ENCODE measurements at places on chromosomes 16 and 17.
A peak's percentile ranks its signal among the peaks of the same experiment; 100 is the strongest.

DNA sequence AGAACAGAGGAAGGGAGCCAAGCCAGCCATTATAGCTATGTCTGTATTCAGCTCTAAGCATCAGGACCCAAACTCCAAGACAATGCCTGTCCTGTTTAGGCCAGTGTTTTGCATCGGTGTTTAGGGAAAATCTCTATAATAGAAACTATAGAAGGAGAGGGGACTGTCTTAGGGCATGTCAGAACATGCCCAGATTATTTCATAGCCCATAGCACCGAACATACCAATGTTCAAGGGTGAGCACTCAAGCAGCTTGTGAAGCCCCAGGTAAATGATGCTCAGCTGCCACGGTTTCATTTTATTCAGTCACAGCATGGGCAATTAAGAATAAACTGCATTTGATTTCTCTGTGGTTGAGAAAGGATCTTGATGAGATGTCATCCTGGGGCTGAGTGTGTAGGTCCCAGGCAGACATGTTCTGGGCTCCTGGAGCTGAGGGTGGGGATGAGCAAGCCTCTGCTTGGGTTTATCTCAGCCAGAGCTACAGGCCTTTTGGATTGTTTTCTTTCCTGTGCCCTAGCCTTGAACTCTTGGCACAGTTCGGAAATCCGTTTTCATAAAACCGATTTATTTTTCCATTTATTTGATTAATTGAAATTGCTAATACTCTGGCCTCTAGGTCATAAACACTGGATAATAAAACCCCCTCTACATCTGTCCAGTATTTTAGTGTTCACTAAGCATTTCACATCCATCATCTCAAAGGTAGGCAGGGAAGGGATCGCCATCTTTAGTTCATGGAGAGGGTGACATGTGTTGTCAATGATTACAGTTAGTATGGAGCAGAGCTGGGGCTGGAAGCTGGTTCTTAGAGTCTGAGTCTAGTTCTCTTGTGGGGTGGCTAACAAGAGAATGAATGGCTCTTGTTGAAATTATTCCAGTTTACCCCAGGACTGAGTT, 290.7 kb upstream of the ASIC2 start:
- no peak for DNase-seq

GRCh38 chr16:53211253-53211652, 156.5 kb downstream of the CHD9 start:
- no peak for DNase-seq

DNA sequence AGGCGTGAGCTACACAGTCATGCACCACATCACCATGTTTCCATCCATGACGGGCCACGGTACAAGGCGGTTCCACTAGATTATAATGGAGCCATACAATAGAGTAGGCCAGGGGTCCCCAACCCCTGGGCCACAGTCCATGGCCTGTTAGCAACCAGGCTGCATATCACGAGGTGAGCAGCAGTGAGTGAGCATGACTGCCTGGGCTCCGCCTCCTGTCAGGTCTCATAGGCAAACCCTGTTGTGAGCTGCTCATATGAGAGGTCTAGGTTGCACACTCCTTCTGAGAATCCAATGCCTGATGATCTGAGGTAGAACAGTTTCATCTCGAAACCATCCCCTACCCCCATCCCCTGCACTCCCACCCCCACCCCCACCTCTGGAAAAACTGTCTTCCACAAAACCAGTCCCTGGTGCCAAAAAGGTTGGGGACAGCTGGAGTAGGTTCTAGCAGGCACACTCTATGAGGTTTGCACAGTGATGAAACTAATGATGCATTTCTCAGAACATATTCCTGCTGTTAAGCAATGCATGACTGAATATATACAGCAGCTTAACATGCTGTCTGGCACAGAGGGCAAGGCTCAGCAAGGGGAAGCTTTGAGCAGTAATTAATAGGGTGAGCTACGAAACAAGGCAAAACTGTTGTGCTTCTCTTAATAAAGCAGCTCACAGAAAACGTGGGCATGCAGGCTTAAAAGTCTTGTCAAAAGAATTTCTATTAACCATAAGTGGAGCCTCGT, 108.0 kb downstream of the VPS53 start:
- DNase-seq, result no peak

DNA sequence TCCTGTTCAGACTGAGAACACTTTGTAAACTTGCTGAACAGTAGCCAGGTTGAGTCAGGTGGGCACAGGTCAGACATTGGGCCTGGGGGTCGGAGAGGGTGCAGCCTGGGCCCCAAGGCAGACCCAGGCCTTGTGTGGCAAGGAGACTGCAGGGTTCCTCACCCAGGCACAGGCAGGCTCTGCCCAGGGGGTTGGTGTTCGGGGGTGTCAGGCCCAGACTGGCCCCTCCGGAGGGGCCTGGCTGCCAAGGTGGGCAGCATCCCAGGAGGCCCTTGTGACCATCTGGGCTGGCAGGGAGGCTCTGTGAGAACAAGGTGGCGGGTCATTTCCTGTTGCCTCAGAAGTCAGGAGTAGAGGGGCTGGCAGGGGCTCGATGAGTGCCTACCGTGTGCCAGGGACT, 585 bp upstream of the MYO15A start:
- DNase-seq, result no peak

DNA sequence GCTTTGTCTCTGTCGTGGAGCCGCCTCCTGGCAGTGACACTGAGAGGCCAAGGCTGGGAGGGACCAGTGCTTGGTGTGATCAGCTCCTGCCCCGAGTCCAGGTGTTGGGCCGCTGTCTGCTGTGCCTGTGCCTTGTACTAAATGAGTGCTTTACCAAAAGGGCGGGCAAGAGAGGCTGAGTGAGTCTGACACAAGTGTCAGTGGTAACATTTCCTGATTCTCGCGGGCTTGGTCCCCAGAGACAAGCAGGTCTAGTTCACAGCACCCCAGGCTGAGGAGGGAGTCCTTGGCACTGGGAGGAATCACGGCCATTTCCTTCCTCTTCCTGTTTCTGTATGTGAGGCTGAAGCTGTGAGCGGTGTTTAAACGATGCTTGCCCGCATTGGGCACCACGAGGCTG, 30.2 kb downstream of the PLD6 start:
- DNase-seq, result peak; percentile 44

DNA sequence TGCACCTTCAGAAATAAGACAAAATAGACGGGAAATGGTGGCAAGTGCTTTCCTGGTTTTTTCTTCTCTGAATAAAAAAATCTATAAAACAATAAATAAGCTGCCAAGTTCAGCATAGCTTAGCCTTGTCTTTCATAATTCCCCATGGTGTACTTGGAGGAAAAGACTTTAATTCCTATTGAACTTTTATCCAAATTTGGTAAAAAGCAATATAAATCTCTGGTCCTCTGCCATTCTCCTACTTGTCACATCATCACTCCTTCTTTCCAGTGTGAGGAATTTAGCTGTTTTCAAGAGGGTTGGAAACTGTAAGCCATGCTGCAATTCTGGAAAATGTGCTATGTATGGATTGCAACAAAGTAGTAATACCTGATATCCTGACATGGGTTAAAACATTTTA, 551.8 kb upstream of the KIF2B start:
- no peak for DNase-seq

DNA sequence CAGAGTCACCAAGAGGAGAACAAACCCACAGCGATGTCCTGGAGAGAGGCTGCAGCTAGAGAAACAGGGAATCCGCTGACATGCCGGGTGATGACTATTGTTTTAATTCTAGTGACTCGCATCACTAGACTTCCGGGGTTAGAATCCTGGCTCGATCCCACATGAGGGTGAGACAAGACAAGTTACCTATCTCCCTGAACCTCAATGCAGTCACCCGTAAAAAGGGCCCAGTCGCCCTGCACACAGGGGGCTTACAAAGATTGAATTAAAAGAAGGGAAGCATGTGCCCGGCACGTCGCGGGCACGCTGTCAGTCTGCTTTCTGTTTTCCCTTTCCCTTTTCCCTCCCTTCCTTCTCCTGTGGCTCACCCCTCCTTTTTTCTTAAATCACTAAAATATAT, 212.9 kb upstream of the FOXF1 start:
- no peak for DNase-seq

DNA sequence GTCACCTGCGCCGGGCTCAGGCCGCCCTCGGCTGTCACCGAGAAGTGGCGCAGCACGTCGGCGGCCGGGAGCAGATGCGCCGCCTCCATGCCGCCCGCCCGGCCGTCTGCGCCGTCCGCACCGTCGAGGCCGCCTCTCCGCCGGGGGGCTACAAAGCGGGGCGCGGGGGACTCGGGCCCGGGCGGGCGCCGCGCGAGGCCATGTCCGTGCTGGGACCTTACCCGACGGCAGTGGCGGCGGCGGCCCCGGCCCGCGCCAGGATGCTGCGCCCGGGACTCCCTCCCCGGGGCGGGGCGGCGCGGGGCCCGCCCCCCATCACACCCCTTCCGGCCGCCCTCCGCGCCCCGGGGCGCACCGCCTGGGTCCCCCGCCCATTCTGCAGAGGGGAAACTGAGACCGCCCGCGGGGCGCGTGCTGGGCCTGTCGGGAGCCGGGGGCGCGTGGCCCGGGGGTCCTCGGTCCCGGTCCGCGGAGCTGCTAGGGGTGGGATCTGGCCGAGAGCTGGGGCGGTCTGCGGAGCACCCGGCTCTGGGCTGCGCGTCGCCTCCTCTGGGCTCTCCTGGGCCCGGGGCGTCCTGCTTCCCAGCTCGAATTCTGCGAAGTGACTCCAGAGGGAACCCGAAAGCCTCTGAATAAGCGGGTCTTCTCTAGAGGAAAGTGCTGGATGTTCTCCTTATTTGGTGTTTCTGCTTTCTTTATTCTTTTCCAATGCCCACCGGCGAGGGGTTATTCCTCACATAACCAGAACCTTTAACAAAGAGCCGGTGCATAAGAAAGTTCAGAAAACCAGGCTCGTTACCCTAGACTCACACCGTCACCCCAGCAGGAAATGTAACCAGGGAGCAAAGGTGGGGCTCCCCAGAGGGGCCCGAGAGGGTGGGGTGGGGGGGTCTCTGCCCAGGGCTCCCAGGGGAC, at the start of gene ATP2A3:
ATP2A3 (minus strand) TSS at position 235 of the 915 bp plus-strand sequence; CDS start at position 89, 146 bp downstream.
- DNase-seq, result peak; percentile 69

GRCh38 chr17:76709077-76709950, 1.5 kb downstream of the MXRA7 start:
- DNase-seq, result no peak

- peak; percentile 62 for DNase-seq
These were observed 1.0 kb downstream of the NME2 start for GRCh38 chr17:51166987-51167931.

DNA sequence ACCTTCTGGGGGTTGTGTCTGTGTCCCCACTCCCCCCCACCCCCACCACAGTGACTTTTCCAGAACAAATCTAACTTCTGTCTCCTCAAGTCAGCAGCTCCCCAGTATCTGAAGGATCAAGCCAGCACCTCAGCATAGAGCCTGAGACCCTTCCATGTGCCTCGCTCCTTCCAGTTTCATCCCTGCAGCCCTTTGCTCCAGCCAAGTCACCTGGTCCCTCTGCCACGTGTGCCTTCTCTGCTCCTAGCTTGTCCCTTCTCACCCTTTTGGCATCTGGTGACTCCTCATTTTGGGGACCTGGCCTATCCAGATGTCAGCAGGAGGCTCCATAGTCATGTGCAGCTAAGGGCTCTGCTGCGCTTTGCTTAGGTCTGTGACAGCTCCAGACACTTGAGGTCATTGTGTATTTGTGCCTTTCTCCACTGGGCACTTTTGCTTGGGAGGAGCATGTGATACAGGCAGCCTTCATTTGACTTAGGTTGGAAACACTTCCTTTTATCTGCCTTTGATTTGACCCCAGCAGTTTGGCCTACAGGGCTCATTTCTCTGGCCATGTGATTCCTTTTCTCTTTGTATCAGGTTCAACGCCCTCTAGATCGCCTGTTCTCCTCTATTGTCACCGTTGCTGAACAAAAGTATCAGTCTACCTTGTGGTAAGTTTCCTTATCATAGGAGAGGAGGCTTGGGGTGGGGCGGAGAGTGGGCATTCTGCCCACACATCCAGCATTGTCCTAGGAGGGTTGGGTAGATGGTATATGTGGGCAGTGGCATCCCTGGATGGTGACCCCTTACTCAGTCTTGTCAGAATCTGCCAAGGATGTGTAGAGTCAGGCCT, 7.1 kb upstream of the NFATC3 start:
- no peak for DNase-seq

GRCh38 chr17:34051046-34051445, 204.0 kb upstream of the CCL2 start:
- DNase-seq, result no peak

DNA sequence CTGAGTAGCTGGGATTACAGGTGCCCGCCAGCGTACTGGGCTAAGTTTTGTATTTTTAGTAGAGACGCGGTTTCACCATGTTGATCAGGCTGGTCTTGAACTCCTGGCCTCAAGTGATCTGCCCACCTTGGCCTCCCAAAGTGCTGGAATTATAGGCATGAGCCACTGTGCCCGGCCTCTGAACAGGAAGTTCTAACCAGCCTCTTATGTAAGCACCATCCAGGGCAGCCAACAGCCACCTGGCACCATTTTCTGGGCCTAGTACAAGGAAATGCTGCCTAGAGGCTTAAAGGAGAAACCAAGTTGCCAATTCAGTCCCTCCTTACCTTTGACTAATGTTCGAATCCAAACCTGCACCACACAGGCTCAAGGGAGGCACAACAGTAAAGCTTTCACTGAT, 8.5 kb upstream of the SLC39A11 start:
- DNase-seq, result no peak

DNA sequence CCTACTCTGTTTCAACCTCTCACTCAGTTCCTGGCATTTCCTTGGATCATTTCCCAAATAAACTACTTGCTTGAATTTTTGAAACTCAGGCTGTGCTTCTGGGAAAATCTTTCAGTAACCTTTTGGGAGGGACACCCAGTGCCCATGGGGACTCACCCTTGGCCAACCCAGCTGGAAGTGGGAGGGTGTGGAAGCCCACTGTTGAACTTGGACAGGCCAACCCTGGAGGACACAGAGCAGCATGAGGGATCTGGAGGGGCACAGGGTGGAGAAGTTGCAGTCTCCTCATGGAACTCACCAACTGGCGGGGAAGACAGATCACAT, 11.2 kb downstream of the RTN4RL1 start:
- no peak for DNase-seq

DNA sequence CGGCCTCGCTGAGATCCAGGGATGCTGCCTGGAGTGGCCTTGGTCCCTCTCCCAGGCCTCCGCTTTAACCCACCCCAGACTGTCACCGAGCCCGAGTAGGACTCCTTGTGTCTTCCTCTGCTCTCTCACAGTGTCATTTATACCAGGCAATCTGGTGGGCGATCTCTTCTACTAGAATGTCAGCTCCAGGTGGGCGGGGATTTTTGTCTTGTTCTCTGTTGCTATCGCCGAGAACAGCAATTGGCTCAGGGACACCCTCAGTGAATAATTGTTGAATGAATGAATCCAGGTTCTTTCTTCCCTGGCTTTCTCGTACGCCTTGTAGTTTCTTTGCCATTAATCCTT, 591 bp downstream of the DHX38 start:
- peak; percentile 22 for DNase-seq

DNA sequence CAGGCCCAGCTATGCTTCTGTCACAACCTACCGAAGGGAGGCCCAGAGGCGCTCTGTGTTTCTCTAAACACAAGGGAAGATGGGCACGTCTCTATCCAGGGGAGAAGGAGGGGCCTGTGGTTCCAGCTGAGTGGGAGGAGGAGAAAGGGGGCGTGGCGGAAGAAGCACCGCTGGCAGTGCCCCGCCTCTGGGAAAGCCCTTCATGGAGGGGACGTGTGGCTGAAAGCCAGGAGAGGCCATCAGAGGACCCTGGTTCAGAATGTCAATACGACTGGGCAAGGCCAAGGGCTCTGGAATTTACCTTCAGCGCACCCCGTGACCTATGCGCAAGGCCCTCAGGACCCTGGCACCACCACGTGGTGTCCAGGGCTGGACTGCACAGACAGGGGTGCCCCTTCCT, 12.3 kb upstream of the SLC38A8 start:
- DNase-seq, result no peak
